Cortex of kidney (tissue), 1 donor: ENCODE measurements at places on chromosomes 13 and 19.

DNA sequence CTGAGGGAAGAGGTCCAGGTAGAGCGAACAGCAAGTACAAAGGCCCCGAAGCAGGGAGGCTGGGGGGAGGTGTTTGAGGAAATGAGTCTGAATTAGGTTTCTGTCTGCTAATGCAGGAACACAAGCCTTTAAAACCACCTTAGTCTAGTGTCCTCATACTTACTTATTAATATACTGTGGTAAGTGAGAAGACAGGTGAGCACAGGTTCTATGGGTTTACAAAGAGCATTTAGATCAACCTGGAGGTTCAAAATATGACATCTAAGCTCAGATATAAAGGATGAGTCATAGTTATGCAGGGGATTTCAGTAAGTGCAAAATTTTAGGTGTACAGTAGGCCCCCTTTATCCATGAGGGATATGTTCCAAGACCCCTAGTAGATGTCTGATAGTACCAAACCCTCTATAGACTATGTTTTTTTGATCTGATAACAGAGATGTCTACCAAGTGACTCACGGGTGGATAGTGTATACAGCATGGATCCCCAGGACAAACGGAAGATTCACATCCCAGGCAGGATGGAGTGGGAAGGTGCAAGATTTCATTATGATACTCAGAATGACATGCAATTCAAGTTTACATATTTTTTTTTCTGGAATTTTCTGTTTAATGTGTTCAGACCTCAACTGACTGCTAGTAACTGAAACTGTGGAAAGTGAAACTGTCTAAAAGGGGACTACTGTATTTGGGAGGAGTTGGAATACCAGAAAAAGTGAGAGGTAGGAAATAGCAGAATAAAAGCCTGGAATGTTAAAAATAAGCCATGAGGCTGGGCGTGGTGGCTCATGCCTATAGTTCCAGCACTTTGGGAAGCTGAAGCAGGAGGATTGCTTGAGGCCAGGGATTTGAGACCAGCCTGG, 18.2 kb upstream of the MED4 start:
- no peak for DNase-seq

- DNase-seq: no peak
Measured at GRCh38 chr13:112346173-112346898, 29.8 kb upstream of the SPACA7 start.

- DNase-seq: no peak
Measured at GRCh38 chr19:56015756-56016155, 29.2 kb downstream of the NLRP5 start.

GRCh38 chr19:55157064-55157908, at the start of gene TNNI3:
Gene TNNI3, minus strand, starts transcription at chr19:55157732. Its CDS starts 143 bp downstream, at chr19:55157589.
- DNase-seq: no peak

GRCh38 chr13:47288546-47288945, 391.7 kb upstream of the HTR2A start:
- DNase-seq: no peak

- DNase-seq: no peak
Measured at GRCh38 chr13:21998279-21998990, 327.6 kb downstream of the FGF9 start.

DNA sequence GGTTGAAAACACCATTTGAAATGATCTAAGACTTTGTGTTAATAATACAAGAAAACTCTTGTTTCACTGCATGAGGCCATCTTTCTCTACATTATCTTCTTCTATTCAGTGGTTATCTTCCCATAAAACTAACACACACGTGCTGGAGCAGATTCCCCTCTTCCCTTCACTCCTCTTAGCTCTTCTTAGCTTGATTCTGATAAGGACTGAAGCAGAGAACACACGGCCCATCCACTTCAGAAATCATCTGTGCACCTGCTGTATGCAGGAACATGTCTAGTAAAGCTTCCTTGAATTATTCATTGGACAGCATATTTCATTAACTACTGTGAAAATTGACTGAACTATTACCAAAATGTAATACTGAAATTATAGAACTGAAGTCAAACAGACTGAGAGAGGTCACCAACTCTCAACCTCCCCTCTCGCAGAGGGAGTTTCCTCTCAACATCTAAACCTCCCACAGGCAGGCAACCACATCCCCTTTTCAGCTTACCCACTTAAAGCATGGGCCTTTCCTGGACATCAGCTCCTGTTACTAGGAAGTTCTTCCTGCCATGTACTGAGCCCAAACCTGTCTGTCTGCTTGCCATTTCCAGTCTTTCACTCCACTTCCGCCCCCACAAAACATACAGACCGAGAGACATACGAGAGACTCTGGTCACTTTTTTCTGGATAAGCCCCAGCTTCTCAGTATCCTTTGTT, 113.9 kb downstream of the CRYL1 start:
- no peak for DNase-seq

- no peak for DNase-seq
Measured at GRCh38 chr13:104954210-104954609, 1581.3 kb downstream of the EFNB2 start.

DNA sequence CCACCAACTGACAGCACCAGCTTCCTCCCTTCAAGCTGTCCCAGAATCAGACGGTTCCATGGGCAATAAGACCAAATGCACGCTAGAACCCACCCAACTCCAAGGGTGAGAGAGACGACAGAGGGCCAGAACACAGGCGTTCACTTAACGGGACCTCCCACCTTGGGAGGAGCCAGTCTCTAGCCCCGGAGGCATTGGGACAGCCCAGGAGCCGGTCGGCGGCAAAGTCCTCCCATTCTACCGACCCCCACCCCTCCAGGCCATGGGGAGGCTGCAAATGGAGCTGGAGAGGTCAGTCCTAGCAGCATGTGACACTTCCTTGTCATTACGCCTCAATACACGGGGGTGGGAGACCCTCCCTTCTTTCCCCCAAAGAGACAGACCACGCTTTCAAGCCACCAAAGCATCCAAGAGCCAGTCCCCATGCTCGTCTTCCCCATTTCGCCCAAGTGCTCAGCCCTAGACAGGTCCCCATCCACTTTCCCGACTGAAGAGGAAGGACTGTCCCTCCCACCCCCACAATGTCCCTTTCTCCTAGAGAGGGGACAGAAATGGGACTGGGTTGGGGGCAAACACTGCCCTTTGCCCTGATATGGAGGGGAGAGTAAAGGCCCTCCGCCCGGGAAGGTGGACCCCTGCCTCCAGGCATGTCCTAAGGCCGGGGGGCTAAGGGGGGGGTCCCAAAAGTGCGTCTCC, 964 bp downstream of the KHSRP start:
- no peak for DNase-seq

- no peak for DNase-seq
Measured at GRCh38 chr19:405121-405965, 3.6 kb downstream of the C2CD4C start.

GRCh38 chr13:27556109-27556508, 64.2 kb downstream of the LNX2 start:
- no peak for DNase-seq

- DNase-seq: no peak
Measured at GRCh38 chr19:47713046-47714021, at the start of gene EHD2. Gene EHD2, plus strand, starts transcription at chr19:47713422. Its CDS starts 3,191 bp downstream, at chr19:47716613.

DNA sequence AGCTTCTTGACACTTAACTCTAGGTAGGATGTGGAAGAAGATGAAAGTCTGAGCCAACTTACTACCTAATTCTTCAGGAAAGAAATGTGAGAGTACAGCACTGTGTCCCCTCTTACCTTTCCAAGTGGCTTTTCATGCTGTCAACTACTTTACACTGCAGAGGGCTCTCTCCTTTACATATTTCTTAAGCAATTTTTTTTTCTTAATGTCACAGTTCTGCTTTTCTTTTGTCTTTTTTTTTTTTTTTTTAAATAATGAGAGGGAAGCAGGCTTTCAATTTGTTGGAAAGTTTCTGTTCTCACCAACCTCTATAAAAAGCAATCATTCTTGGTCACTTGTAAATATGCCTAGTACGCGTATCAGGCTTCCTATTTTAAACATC, 212.7 kb upstream of the MIR17HG start:
- DNase-seq: no peak

DNA sequence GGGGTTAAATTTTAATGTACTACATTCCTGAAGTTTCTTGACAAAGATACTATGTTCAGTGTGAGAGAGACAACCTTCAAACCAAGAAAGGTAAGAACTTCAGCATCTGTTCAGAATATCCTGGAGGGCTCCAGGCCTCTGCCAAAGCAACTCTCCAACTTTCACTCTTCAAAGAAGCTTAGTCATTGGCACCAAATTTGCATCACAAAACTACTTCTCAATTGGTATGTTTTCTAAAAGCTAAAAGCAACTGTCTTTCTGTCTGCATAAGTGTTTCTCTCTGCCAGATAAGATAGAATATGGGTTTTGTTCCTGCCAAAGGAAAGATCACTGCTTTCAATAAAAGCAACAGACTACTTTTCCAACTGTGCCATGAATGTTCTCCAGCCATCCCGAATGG, 187.4 kb downstream of the SUCLA2 start:
- no peak for DNase-seq

DNA sequence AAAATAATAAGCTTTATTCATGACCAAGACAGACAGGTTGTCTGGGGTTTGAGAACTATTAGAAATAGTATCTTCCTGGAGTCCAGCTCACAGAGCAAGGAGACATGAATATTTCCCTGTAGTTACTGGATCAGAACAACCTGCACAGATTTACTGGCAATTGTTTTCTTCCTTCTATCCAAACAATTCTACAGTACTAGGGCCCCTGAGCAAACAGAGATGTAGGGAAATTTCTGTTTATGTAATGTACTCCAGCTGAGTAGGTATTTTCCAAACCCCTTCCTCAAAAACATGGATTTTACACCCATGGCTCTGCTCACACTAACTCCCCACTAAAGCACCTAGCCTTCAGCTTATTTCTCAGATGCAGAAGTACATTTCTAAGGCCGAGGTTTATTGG, 557.6 kb downstream of the GPC6 start:
- no peak for DNase-seq

DNA sequence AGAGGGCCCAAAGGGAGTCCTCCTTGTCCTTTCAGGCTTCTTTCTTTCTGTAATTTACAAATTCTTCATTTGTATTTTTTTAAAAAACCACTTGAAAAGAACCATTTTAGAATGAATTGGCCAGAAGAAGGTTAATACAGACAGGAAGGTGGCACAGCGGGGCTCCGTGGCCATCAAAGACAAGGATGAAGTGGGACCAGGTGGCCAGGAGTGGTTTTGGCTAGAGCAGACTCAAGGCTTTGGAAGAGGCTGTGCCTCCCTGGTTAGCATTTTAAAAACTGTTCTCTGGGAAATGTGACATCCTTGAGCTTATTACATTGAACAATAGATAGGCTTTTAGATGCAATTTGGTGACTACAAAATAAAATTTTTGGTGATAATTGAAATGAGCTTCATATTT, 48.4 kb downstream of the ATP8A2 start:
- DNase-seq: no peak

DNA sequence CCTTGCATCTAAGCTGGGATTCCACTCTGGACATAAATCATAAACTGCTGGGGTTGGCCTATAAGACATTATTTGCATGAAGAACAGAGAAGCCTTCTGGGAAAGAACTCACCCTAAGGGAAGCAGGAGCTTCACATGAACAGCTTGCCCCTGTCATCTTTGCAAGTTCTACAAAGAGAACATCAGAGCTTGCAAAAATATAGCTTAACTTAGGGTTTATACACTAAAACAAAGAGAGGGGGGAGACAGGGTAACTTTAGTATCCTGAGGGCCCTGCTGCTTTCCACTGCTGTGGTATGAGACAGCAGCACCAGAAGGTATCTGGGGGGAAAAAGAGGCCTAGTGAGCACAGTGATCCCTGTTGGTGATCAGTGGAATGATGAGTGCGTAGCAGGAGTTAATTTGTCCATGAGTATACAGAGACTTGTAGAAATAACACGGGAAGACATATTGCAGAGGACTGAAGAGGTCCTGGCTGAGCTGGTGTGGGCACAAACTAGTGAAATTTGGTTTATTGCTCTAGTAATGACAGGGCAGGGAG, 116.1 kb upstream of the TSC22D1 start:
- DNase-seq: no peak

DNA sequence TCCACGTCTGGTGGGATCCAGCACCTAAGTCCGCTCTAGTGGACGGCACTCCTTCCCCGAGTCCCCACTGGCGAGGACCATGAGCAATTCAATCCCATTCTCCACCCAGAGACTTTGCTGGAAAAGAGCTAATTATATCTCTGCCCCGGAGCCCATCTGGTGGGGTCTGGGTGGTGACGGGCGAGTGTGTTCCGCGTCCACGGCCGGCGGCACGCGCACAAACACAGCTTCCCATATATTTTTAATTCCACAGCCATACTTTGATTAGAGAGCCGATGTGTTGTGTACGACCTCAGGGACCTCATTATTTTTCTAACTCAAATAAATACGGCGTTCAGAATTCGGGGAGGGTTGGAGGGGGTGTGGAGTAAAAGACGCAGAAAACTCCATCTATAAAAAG, 64.1 kb upstream of the ADGRE5 start:
- no peak for DNase-seq
